Activated CD4-positive, alpha-beta T cell treated with anti-CD3 and anti-CD28 coated beads for 36 hours (primary cell): ENCODE measurements at places on chromosomes 6 and 20. TPM values are rescaled to one million over a fixed set of nuclear protein-coding genes. Genes with fewer than 3 reads are reported as not detected.

The VNN1 gene
- total RNA-seq = not detected

GRCh38 chr6:143936778-143937667 lies 71.0 kb downstream of the PLAGL1 start:
- no peak overlapping the region for H3K4me3 ChIP-seq
- peaks cover 4% of the 10 kb centered on the region for H3K36me3 ChIP-seq
- H3K27me3 ChIP-seq = no peaks in the 10 kb centered on the region
- no peak overlapping the region for H3K27ac ChIP-seq
- H3K4me1 ChIP-seq = peaks cover 3% of the 10 kb centered on the region

DNA sequence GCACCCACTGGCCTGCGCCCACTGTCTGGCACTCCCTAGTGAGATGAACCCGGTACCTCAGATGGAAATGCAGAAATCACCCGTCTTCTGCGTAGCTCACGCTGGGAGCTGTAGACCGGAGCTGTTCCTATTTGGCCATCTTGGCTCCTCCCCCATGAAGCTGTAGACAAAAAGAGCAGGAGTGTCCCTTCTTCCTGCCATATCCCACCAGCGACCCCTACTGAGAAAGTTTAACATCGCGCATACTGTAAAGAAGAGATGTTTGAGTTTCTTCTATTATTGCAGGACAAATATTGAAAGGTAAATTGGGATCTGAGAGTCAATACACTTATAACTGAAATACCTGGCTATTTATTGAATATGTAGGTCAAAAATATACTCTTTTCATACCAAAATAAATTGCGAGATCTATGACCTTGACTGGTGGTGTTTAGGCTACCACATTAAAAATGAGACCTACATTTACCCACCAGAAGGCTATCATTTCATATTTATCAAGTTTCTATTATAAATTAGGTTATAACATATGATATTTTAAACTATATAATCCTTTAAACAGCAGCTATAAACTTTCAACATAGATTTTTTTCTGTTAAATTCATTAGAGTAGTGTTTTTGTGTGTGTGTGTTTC lies 586.3 kb downstream of the HTR1B start:
- no peaks in the 10 kb centered on the region for H3K4me1 ChIP-seq
- no peaks in the 10 kb centered on the region for H3K36me3 ChIP-seq
- no peaks in the 10 kb centered on the region for H3K27me3 ChIP-seq
- no peak overlapping the region for H3K4me3 ChIP-seq
- peak; percentile 5 for DNase-seq

The GPX5 gene
- not detected for total RNA-seq

GRCh38 chr6:149860834-149861602 lies 3.1 kb downstream of the LRP11 start:
- H3K4me3 ChIP-seq = no peak overlapping the region
- DNase-seq = no peak
- peaks cover 9% of the 10 kb centered on the region for H3K27me3 ChIP-seq
- no peaks in the 10 kb centered on the region for H3K36me3 ChIP-seq

The SYCP2 gene
- total RNA-seq = 2.1 TPM

DNA sequence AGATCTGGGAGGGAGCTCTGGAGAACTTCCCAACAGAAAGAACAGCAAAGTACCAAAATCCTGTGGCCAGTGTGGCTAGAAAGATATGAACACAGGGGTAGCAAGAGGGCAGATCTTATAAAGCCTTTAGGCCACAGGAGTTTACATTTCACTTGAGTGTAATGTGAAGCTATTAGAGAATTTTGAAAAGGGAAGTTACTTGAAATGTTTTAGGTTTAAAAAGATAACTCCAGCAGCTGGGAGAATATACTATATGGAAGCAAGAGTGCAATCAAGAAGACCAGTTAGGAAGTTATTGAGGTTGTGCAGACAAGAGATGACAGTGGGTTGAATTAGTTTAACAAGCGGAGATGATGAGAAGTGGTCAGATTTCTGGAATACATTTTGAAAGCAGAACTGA lies 7.9 kb downstream of the SUPT3H start:
- H3K27ac ChIP-seq = no peak overlapping the region
- peaks cover 42% of the 10 kb centered on the region for H3K4me1 ChIP-seq
- H3K4me3 ChIP-seq = no peak overlapping the region

GRCh38 chr20:44552050-44552449 lies 30.2 kb upstream of the SERINC3 start:
- no peaks in the 10 kb centered on the region for H3K36me3 ChIP-seq
- no peak for DNase-seq
- peaks cover 4% of the 10 kb centered on the region for H3K27me3 ChIP-seq

DNA sequence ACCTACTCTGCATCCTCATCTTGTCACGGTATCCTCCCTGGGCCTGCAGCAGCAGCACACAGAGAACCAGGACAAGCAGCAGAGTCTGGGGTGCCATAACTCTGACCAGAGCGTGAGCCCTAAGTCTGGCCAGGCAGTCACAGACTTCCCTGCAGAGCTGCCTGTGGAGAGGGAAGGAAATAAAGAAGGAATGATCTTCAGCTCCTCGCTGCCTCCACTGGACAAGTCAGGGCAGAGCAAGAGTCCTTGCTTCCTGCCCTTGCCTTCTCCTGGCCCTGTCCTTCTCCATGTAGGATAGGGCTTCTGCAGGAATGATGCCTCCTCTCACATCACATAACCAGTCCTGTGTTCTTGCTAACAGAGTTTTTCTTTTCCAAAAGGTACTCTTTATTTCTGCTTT lies 15.9 kb upstream of the WFDC11 start:
- H3K4me1 ChIP-seq = no peaks in the 10 kb centered on the region
- no peaks in the 10 kb centered on the region for H3K36me3 ChIP-seq
- no peak overlapping the region for H3K27ac ChIP-seq
- no peak for DNase-seq
- peaks cover 21% of the 10 kb centered on the region for H3K27me3 ChIP-seq
- H3K4me3 ChIP-seq = no peak overlapping the region

The RAB44 gene
- not detected for total RNA-seq

- peaks cover 19% of the 10 kb centered on the region for H3K36me3 ChIP-seq
- no peaks in the 10 kb centered on the region for H3K27me3 ChIP-seq
- H3K4me1 ChIP-seq = peaks cover 39% of the 10 kb centered on the region
- H3K27ac ChIP-seq = no peak overlapping the region
- no peak for DNase-seq
Observed at GRCh38 chr20:58401162-58401561, 12.1 kb downstream of the VAPB start.

- no peak overlapping the region for H3K4me3 ChIP-seq
- no peak for DNase-seq
- H3K36me3 ChIP-seq = peaks cover 6% of the 10 kb centered on the region
- H3K27me3 ChIP-seq = peaks cover 3% of the 10 kb centered on the region
Observed at GRCh38 chr20:45345104-45345936, 2.9 kb downstream of the SDC4 start.

The KHDC1L gene
- total RNA-seq = not detected

DNA sequence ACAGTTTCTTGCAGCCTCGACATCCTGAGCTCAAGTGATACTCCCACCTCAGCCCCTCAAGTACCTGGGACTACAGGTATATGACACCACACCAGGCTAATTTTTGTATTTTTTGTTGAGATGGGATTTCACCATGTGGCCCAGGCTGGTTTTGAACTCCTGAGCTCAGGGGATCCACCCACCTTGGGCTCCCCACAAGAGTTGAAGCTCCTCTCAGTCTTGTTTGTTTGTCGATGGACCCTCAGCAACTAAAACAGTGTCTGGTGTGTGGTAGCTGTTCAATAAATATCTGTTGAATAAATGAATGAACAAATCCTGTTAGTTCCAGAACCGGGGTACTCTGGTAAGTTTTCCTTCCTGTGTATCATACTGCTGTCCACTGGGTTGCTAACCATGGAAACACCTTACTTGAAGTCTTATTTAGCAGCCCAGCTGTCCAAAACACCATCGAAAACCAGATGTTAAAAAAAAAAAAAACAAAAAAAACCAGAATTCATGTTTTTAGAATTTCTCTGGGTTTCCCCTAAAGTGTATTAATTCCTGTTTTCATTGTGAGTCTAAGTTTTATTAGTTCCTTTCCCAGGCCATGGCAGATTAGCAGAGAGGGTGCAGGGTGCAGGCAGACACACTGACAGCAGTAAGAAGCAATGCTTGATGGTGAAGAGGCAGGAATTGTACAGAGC lies 7.8 kb upstream of the EZR start:
- no peaks in the 10 kb centered on the region for H3K27me3 ChIP-seq
- H3K4me3 ChIP-seq = no peak overlapping the region
- H3K4me1 ChIP-seq = peaks cover 13% of the 10 kb centered on the region
- no peaks in the 10 kb centered on the region for H3K36me3 ChIP-seq

DNA sequence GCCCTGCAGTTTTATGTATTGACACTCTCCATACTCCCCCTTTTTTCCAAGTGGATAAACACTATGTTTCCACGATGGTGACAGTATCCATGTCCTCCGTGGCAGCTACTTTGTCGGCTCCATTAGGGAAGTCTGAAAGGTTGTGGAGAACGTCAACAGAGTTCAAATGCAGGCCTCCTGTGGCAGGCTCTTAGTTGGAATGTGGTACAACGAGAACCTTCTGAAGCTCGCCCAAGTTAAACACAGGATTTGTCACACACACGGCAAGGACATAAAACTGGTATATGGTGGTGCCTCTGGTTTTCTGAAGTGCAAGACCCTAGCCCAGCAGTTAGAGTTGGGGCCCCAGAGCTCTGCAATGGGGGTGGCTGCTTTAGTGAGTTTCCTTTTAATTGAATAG lies 187.0 kb upstream of the TAB2 start:
- no peaks in the 10 kb centered on the region for H3K27me3 ChIP-seq
- no peak overlapping the region for H3K27ac ChIP-seq
- H3K36me3 ChIP-seq = peaks cover 2% of the 10 kb centered on the region
- H3K4me1 ChIP-seq = peaks cover 46% of the 10 kb centered on the region
- no peak overlapping the region for H3K4me3 ChIP-seq

DNA sequence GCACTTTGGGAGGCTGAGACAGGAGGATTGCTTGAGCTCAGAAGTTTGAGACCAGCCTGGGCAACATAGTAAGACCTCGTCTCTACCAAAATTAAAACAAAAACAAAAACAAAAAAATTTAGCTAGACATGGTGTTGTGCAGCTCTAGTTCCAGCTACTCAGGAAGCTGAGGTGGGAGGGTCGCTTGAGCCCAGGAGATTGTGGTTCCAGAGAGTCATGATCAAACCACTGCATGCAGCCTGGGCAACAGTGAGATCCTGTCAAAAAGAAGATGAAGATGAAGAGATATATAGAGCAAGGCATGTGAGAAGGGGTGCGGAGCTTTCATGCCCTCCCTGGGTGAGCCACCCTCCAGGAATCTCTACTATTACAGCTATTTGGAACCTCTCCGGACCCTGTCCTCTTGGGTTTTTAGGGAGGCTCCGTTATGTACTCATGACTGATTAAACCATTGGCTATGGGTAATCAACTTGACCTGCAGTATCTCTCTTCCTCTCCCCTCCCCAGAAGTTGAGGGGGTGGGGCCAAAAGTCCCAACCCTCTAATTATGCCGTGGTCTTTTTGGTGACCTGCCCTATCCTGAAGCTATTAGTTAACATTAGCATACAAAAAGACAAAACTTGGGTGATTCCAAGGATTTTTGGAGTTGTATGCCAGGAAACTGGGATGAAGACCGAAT lies 9.0 kb downstream of the POLH start:
- H3K27ac ChIP-seq = no peak overlapping the region
- DNase-seq = no peak
- H3K36me3 ChIP-seq = peaks cover 43% of the 10 kb centered on the region
- no peaks in the 10 kb centered on the region for H3K27me3 ChIP-seq
- H3K4me3 ChIP-seq = no peak overlapping the region
